ENCODE measurements at places on chromosomes 5 and 9. TPM values are rescaled to one million over a fixed set of nuclear protein-coding genes. Genes with fewer than 3 reads are reported as not detected.

Gene GLIPR2
- 17.4 TPM for total RNA-seq

Gene SPATA6L
- 25.6 TPM for total RNA-seq

Gene GADD45G
- 9.9 TPM for total RNA-seq

Gene SHC3
- 19.2 TPM for total RNA-seq

Gene TMC1
- 0.82 TPM for total RNA-seq

Gene SLC6A18
- not detected for total RNA-seq

GRCh38 chr5:91095313-91095712 lies 287.8 kb downstream of the ARRDC3 start:
- H3K27me3 ChIP-seq = no peaks in the 10 kb centered on the region
- H3K27ac ChIP-seq = no peak overlapping the region
- no peak overlapping the region for H3K4me3 ChIP-seq
- H3K4me1 ChIP-seq = no peaks in the 10 kb centered on the region
- no peaks in the 10 kb centered on the region for H3K36me3 ChIP-seq
- no peak for DNase-seq

GRCh38 chr9:138063033-138063432 lies 185.5 kb downstream of the CACNA1B start:
- DNase-seq = no peak
- no peak overlapping the region for H3K27ac ChIP-seq
- H3K4me3 ChIP-seq = no peak overlapping the region
- no peaks in the 10 kb centered on the region for H3K27me3 ChIP-seq
- H3K36me3 ChIP-seq = no peaks in the 10 kb centered on the region

GRCh38 chr9:99826579-99826978 lies 4.9 kb downstream of the NR4A3 start:
- no peak overlapping the region for H3K4me3 ChIP-seq
- H3K4me1 ChIP-seq = no peaks in the 10 kb centered on the region
- DNase-seq = no peak
- peaks cover 8% of the 10 kb centered on the region for H3K36me3 ChIP-seq
- no peak overlapping the region for H3K27ac ChIP-seq

DNA sequence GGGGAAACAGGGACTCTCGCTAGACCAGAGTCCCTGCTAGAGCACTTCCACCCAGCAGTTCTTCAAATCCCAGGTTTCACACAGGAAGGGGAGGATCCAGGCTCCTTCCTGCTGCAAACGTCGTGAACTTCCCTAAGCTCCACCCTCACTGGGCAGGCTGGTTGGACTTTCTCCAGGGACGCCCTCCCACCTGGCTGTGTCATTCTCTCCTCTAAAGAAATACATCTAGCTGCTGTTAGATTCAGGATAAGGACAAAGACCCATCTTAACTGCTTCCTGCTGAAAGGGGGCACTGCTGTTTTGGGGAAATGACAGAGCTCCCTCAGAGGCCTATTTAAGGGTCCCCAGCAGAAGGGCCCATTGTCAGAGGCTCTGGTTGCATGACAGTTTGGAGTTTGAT lies 230.7 kb downstream of the SEMA6A start:
- no peak for DNase-seq
- no peak overlapping the region for H3K27ac ChIP-seq
- H3K4me1 ChIP-seq = peaks cover 2% of the 10 kb centered on the region
- no peaks in the 10 kb centered on the region for H3K27me3 ChIP-seq

DNA sequence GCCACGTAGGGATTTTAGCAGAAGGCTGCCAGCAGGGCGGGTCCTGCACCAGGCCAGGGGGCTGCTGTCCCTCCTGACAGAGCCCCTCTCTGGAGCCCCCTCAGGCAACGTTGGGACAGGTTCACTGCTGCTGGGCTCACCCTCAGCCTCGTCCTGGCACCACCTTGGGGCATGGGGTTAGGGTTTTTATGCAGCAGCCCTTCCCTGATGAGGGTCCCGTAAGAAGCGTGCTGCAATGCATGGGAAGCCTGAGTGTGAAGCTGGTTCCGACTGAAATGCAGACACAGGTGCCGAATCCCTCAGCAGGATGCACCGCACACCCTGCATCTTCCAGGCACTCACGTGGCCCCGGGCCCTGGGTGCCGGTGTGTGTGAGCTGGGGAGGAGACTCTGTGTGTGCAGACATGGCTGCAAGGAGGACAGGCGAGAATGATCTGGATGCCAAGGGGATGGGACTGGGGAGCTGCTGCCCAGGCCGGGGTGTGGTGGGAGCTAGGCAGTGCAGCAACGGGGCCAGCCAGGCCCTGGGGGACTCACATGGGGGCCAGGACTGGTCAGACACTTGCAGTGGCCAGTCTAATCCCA lies 27.1 kb downstream of the ZDHHC11B start:
- H3K4me3 ChIP-seq = no peak overlapping the region
- peaks cover 29% of the 10 kb centered on the region for H3K4me1 ChIP-seq
- no peaks in the 10 kb centered on the region for H3K36me3 ChIP-seq

DNA sequence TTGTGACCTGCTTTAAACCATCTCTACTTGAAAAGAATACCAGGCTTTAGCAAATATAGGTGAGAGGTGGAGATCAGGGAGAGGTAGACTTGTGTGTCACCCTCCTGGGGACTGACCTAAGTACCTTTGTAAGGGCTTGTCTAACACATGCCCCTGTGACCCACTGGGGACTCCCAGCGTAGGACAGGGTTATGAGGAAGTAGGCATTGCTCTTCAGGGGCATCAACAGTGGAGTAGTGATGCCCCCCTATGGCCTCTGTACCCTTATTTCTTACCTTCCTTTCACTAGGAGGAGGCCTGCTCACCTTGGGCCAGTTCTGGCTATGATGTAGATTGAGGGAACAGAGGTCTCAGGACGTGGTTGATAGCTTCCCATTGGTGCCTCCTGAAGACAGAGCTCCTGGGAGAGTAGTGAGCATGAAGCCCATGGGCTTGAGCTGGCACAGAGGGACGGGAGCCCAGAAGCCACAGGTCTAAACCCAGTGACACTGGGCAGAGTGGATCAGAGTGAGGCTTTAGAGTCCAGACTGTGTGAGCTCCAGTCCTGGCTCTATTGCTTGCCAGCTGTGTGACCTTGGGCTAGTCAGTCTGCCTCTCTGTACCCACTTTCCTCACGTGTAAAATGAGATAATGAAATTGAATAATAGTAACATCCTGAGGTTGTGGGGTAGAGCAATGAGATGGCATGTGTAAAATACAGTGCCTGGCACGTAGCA lies 191.7 kb downstream of the AOPEP start:
- peak overlapping the region; percentile 32 for H3K27ac ChIP-seq
- H3K27me3 ChIP-seq = no peaks in the 10 kb centered on the region
- no peaks in the 10 kb centered on the region for H3K36me3 ChIP-seq
- peaks cover 50% of the 10 kb centered on the region for H3K4me1 ChIP-seq

DNA sequence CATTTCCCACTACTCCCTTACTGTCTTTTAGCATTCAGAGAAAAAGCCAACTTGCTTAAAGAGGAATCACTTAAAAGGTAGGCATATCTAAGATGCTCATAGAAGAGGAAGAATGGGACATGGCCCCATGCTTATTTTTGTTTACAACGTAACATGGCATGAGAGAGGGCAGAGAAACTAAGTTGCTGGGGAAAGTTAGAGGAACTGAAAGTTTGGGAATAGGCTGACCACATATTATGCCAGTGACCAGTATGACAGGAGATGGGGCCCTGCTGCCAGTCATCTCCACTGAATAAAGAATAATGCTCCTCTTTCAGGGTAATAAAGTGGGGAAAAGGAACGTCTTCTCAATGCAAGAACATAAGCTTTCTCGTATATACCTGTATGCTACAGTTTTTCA lies 1.9 kb downstream of the PLPP6 start:
- H3K4me3 ChIP-seq = no peak overlapping the region

GRCh38 chr5:122458278-122458872 lies 146.3 kb downstream of the SNCAIP start:
- no peak overlapping the region for H3K27ac ChIP-seq
- no peaks in the 10 kb centered on the region for H3K27me3 ChIP-seq
- no peak overlapping the region for H3K4me3 ChIP-seq

Measured in lung (tissue), 17 donors.